Nasal cavity respiratory epithelium epithelial cell of viscerocranial mucosa (primary cell): ENCODE measurements at places on chromosomes 12 and 14. TPM values are rescaled to one million over a fixed set of nuclear protein-coding genes. Genes with fewer than 3 reads are reported as not detected.

Gene PDZRN4
- total RNA-seq = not detected in 2 replicates

Gene TAS2R19
- 0.34 and 7.6 TPM in 2 replicates for total RNA-seq

Gene VRTN
- total RNA-seq = not detected in 2 replicates

Gene OR4K13
- total RNA-seq = not detected in 2 replicates

Gene IL26
- total RNA-seq = not detected in 2 replicates

Gene NOXRED1
- 0.34 and 0.50 TPM in 2 replicates for total RNA-seq

Gene LRRC43
- under 0.01 and 0.28 TPM in 2 replicates for total RNA-seq

Gene CD69
- total RNA-seq = not detected in 2 replicates

Gene DACT1
- 1.4 and 2.6 TPM in 2 replicates for total RNA-seq

Gene SYCP3
- total RNA-seq = under 0.01 and 0.36 TPM in 2 replicates

Gene FSCB
- total RNA-seq = not detected in 2 replicates

Gene PLEKHG7
- total RNA-seq = 0.28 TPM in 1 of 2 replicates, not detected in the other

Gene CLEC9A
- total RNA-seq = not detected in 2 replicates

Gene ATN1
- total RNA-seq = 5.1 and 27.6 TPM in 2 replicates

Gene A2M
- total RNA-seq = not detected in 2 replicates

Gene CHFR
- total RNA-seq = 33.8 and 45.5 TPM in 2 replicates

Gene KRT6A
- total RNA-seq = 14,274 and 14,814 TPM in 2 replicates

Gene DPY19L2
- 0.68 and 1.6 TPM in 2 replicates for total RNA-seq

Gene ASIC1
- 1.0 and 2.1 TPM in 2 replicates for total RNA-seq

Gene PTPRO
- under 0.01 and 0.07 TPM in 2 replicates for total RNA-seq

Gene TPPP2
- total RNA-seq = not detected in 2 replicates

Gene PLEK2
- 27.8 and 50.2 TPM in 2 replicates for total RNA-seq

Gene TSHR
- not detected in 2 replicates for total RNA-seq

Gene CCDC184
- total RNA-seq = not detected in 2 replicates

Gene TXNDC16
- 1.9 and 2.1 TPM in 2 replicates for total RNA-seq

Gene TRHDE
- under 0.01 and 0.21 TPM in 2 replicates for total RNA-seq

Gene KRT86
- total RNA-seq = 0.07 and 1.0 TPM in 2 replicates

Gene IFNG-AS1
- not detected in 2 replicates for total RNA-seq

Gene MEG3
- total RNA-seq = 1.8 and 41.4 TPM in 2 replicates

Gene PTPRQ
- 0.14 TPM in 1 of 2 replicates, not detected in the other for total RNA-seq

Gene CCDC177
- not detected in 2 replicates for total RNA-seq

Gene C12orf54
- total RNA-seq = 3.5 and 5.1 TPM in 2 replicates
